ENCODE measurements at places on chromosomes 3 and 15.

DNA sequence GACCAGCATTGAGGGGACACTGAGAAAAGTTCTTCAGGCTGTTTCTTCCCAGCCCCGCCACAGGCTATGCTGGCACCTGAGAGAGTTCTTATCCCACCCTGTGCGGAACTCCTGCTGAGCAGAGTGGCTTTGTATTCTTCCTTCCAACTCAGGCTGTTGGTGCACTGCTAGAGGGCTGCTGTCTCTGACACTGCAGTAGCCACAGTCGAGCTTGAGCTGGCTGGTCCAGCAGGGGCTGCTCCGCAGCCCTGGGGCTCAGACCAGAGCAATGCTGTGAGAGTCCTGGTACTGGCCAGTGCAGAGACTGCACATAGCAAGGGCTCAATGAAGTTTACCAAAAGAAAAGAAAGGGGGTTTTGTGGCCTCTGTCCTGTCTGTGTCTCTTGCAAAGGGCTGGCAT, 3.6 kb downstream of the GNAI2 start:
- no peak for DNase-seq

DNA sequence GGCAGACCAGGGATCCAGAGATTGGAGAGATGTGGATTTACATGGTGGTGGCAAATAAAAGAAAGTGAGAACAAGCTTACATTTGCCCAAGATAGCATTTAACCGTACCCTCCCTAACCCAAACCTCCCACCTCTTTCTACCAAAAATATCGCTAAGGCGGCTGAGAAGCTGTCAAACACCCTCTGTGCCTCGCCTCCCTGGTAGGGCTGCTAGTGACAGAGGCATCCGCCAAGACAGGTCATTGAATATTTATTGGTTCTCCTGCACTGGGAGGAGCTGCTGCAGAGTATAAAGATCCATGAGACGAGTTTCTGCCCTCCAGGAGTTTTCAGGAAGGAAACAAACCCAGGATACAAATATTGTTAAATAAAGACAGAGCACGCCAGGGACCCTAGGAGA, 107.3 kb upstream of the TMC3 start:
- no peak for DNase-seq

DNA sequence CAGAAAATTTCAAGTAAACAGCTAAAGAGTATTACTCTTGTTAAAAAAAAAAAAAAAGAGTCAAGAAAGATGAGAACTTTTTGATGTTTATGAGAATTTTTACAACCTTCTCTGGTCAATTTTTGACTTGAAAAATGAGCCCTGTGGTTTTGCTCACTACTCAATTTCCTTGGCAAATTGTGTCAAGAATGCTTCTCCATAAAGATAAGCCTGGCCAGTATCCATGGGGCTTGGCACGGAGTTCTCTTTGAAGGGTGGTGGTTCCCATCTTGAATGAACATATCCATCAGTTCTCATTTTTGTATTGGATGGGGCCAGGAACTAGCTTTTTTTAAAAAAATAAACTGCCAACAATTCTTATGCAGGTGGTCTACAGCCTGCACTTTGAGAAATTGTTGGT, 179.9 kb downstream of the RYR3 start:
- DNase-seq: no peak

GRCh38 chr3:147960786-147961185, 551.6 kb downstream of the ZIC1 start:
- no peak for DNase-seq

GRCh38 chr3:196624067-196624790, 15.3 kb upstream of the NRROS start:
- DNase-seq: no peak

DNA sequence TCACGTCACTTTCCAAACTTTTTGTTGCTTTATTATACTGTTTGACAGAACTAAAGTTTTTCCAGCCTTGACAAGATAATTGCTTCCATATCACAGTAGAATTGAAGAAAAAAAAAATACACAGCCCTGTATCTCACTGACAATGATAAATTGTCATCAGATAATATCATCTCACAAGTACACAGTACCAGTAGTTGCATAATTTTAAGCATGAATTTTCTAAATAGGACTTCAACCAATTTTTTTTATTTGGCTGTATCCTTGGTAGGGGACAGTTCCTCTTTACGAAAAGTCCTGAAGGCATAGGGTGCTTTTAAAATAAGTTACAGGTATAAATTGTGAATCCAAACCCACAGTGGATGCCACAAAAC, 230.7 kb downstream of the ATP8B4 start:
- no peak for DNase-seq

Data from NCI-H2171 treated with DMSO at 0.1 percent for 48 hours (cell line).